Stimulated activated CD4-positive, alpha-beta T cell treated with anti-CD3 and anti-CD28 coated beads, TNF-alpha, amount 100 ng/mL, for 1 hour (primary cell): ENCODE measurements at places on chromosomes 2 and 18.
A peak's percentile ranks its signal among the peaks of the same experiment; 100 is the strongest.

GRCh38 chr18:78126536-78126935 is 853.1 kb upstream of the SALL3 start:
- DNase-seq = no peak

DNA sequence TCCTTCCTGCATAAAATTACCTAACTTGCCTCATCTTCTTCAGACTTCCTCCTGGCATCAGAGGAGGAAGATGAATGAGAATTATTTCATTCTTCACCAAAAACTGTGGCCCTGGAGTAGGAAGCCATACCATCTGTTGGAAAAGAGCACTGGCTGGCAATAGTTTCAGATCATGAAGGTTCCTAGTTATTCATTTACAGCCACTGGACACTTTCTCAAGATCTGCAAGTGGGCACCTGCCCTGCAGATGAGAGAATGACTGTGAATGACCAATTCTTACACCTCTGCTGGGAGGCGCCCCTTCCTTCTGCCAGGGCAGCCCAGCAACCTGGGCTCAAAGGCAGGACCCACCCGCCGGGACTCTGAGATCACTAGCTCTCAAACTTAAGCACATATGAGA is 13.0 kb downstream of the DIPK1C start:
- DNase-seq = no peak

- no peak for DNase-seq
These were observed 191.2 kb upstream of the NABP1 start for GRCh38 chr2:191486584-191487320.

- no peak for DNase-seq
These were observed 35.4 kb upstream of the STK17B start for GRCh38 chr2:196206804-196207203.

DNA sequence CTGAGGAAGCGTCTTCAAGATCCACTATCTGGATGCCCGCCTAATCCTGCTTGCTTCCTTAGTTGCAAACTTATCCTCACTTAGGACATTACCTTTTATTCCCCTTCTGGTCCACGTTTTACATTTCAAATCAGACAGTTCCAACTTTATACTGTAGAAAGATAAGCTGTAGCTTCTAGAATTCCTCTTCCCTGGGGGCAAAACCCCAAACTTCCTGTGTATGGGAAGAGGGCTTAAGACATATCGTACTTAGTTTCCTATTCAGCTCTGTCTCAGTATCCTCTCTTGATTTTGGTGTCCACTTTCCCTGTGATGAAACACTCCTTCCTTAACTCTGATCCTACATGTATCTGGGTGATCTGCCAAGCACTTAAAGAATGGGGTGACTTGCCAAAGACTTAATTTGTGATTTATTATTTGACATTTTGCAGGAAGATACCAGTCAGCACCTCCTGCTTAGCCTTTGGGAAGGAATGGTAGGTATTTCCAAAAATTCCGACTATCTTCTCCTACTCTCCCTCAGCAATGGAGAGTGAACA is 245.2 kb downstream of the CDCA7 start:
- DNase-seq = no peak

DNA sequence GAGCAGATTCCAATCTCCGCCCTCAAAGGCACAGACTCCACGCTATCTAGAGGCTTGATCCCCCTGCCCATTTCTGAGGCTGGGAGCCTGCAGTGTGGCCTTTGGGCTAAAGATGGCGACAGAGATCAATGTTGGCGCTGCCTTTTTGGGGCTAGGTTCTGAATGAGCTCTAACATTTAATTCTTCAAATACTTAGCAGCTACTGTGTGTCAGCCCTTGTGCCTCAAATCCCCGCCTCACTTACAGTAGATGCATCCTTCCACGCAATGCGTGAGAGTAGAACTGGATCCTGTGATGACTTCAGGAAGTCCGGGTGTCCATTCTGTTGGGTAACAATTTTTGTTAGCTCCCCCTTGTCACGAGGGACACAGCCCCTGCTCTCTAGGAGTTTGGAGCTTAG is 12.4 kb downstream of the IL1F10 start:
- no peak for DNase-seq

- DNase-seq = no peak
These were observed 316.4 kb downstream of the DSEL start for GRCh38 chr18:67199993-67200617.

DNA sequence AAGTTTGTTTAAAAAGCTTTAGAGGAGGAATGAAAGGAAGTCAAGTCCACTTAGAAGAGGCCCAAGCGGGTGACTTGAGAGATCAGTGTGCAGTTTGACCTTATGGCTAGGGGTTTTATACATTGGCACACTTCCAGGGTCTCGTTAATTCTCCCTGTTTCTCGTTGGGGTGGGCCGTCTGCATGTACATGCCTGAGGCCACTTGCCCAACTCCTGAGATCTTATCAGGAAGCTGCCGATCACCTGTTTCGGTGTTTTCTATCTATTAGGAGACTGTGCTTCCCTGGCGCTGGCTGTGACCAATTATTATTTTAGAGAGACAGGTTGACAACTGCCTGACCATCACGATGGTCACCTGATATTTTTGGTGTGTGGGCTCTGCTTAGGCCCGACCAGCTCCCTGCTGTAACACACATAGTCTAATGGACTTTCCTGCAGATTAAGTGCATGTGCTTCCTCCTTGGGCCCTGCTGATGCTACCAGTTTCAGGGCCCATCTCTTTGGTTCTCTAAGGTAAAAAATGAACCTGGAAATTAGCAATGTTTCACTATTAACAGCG is 31.0 kb upstream of the MSH6 start:
- no peak for DNase-seq

DNA sequence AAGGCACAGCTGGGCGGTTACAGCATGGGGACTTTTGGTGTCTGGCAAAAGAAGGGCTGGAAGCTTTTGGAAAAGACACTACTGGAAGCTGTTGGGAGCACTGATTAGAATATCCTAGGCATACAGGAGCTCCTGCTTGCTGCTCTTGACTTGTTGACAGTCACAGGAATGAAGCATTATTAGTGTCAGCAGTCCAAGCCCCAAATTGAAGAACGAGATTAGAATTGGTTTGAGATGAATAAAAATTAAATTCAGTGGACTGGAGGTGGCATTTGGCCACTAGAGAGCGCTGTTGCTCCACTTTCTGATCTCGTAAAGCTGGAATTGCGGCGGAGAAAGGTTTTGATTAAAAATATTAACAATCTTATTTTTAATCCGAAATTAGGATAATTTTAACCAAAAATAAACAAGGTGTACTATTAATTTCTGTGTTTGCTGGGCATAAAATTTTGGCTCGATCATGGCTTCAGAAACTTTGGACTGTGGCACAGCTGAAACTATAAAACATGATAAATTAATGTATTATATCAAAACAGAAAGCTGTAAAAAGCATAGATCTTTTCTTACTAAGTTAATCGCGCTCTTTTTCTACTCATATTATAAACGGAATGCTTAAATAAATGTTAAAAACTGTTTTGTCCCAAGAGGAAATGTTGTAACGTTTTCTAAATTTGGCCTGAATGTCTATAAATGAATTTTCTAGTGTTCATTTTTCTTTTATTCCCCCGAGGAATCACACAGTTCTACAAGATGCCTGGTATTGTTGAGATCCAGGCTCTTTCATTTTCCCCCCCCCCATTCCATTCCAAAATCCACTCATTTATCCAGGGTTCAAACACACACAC is 2.4 kb upstream of the HOXD8 start:
- DNase-seq = peak; percentile 45

GRCh38 chr2:132593171-132593570 is 76.8 kb downstream of the LYPD1 start:
- DNase-seq = no peak
